Activated CD4-positive, alpha-beta T cell treated with anti-CD3 and anti-CD28 coated beads, Interleukin-2, amount 50 U/mL, for 48 hours (primary cell): ENCODE measurements at places on chromosomes 5 and 9.
A peak's percentile ranks its signal among the peaks of the same experiment; 100 is the strongest.

DNA sequence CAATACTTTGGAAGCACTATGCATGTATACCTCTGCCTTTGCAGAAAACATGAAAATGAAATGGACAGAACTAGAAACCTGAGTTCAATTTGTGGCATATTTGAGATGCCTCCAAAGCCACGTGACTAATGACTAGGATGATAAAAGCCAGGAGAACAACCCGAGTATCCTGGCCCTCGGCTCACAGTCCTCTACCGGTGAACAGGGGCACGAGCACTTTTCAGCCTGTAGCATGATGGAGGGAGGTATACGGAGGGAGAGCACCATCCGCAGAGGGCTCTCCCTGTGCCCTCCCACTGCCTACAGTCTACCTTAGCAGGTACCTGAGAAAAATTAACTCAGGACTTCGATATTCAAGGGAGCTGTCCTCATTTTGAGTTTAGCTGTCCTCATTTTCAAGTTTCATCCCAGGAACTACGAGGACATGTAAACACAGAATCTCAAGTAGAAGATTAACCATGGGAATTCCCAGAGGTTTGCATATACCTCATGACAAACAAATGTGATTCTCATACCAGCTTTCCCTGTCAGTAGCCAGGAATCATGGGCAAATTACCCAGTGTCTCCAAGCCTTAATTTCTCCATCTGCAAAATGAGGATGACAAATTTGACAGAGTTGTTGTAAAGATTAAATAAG, 249.3 kb downstream of the DNAH5 start:
- no peak for DNase-seq

DNA sequence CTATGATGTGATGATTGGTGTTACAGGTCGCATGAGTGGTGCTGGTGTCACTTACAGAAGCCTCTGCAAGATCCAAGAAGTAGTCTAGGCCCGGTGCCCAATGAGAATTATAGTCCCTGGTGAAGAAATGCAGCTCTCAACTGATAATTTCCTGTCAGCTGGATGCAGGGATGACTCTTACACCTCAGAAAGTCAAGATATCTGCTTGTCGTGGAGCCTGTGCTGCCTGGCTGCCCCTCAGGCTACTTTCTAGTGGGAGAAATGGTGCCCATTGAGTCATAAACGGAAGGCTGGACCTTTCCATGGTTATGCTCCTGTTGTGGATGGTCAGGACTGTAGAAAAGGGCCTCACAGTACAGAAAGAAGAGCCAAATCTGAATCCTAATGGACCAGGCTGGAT, 46.8 kb upstream of the NXNL2 start:
- DNase-seq: no peak

DNA sequence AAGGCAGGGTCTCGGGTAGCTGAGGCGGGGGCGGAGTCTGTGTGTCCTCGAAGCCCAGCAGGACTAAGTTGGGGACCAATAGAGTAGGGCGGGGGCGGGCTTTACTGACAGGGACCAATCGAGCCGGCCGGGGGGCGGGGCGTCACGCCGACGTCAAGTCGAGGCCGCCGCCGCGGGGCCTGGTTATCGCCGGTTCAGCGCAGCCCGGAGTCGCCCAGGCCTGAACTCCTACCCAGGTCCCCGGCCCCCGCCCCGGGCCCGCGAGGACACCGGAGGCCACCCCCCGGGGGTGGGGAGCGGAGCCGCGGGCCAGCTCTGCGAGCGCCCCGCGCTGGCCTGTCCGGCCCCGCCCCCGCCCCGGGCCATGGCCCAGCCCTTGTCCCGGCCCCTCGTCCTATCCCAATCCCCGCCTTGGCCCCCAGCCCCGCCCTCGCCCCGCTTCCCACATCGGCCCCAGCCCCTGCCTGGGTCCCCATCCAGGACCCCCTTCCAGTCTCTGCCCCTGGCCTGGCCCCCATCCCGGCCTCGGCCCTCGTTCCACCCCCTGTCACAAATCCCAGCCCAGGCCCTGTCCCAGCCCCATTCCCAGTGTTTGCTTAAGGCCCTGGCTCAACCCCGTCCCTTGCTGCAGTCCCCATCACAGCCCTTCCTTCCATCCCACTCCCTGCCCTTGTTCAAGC, at the start of gene TMEM8B:
TMEM8B (plus strand) TSS at position 145 of the 680 bp plus-strand sequence; CDS start at position 365, 220 bp downstream.
- DNase-seq: peak; percentile 98

DNA sequence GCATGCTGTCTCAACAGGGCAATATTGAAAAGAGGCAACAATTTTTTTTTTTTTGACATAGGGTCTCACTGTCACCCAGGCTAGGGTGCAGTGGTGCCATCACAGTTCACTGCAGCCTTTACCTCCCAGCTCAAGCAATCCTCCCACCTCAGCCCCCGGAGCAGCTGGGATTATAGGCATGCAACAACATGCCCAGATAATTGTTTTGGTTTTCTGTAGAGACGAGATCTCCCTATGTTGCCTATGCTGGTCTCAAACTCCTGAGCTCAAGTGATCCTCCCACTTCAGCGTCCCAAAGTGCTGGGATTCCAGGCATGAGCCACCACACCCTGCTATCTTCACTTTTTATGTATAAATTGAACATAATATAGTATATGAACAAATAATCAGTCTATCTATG, 47.6 kb downstream of the PRELID2 start:
- DNase-seq: no peak

DNA sequence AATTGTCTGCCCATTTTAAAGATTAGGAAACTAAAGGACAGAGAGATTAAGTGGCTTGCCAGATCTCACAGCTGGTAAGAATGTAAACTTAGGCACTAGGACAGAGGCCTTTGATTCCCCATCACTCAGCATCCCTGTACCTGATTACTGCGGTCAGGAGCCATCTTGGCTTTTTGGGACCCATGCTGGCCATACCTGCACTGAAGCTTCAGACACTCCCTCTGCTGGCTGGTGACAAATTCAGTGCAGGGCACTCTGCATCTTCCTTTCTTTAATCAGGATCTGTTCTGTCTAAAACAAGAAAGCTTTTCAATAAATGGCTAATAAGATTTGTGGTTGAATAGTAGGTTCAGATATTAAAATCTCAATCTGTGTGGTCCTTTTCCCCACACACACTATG, 215.5 kb upstream of the RORB start:
- no peak for DNase-seq

- DNase-seq: no peak
Measured at GRCh38 chr9:18405240-18405639, 68.7 kb upstream of the ADAMTSL1 start.

- DNase-seq: no peak
Measured at GRCh38 chr5:64221911-64222310, 56.3 kb downstream of the RNF180 start.

- no peak for DNase-seq
Measured at GRCh38 chr9:111186021-111186530, 143.9 kb downstream of the OR2K2 start.

DNA sequence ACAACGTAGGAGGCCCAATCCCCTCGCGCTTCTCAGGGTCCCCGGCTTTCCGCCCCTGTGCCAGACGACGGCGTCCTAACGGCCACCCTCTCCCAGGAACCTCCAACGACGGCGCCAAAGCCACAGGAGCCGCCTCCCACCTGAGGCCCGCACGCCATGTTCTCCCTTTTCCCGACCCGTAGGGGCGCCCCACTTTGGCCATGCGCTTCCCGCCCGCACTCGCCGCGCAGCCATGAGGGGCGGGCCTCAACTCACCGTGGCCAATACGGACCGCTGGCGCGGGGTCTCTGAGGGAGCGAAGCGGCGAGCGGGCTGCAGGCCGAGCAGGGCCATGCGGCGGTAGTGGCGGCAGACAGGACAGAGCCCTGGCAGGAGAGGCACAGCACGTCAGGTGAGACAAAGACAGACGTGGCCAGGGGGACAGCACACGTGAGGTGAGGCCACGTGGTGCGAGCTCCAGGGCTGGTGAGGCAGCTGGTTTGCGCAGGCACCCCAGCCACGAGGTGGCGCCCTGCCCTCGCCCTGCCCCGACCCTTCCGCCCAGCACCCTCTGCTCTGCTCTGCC, 1005.5 kb upstream of the PTPRD start:
- DNase-seq: no peak

DNA sequence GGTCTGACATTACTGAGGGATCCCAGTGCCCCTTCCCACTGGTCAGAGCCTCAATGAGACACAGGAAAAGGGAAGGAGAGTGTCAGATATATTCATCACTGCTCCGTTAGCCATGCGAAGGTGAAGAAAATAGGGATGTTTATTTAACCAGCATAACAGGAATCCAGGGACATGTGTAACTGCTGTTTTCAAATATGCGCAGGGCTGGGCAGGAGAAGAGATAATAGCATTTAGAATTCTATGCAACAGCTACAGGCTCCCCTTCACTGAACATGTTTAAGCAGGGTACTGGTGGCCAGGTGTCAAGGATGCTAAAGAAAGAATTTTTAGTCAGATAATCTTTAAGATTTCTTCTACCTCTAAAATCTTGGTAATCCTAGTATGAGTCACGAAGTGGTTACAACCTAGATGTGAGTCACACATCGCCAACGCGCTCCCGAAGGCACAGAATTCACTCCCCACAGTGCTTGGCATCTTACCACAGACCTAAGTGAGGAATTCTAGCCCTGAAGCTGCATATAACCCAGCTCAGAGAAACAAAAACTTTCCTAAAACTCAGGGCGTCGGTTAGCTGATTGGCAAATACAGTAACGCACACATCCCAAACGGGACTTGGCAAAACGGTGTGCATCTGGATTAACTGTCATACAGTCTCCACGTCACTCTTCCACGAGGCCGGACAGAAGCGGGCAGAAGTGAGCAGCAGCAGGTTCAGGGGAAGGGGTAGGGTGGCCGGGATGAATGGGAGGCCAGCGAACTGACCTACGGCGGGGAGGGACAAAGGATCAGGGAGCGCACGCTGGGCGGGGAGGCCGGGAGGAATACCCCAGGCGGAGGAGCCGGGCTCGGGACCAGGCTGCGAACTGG, 1.1 kb downstream of the CTNNAL1 start:
- DNase-seq: peak; percentile 63

GRCh38 chr5:40616781-40617180, 62.9 kb upstream of the PTGER4 start:
- DNase-seq: no peak

DNA sequence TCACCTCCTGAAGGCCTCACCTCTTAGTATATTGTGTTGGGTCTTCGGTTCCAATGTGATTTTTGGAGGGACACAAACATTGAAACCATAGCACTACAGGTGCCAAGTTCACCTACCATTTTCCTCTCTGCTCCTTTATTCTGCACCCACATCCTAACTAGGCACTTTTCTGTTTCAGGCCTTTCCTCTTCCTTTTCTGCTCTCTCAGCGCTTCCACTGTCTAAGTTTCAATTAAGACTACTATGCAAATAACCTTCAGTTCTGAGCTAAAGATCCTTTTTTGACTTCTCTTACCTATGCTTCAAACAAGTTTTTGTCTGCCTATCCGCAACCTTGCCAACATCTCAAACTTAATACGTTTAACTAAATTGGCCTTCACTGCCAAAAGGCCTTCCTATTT, 25.4 kb upstream of the ZFYVE16 start:
- no peak for DNase-seq
